NCI-H2081 (cell line): ENCODE measurements at places on chromosomes 7 and 10.

- DNase-seq = no peak
Measured at GRCh38 chr7:134280508-134280907, 36.2 kb downstream of the SLC35B4 start.

DNA sequence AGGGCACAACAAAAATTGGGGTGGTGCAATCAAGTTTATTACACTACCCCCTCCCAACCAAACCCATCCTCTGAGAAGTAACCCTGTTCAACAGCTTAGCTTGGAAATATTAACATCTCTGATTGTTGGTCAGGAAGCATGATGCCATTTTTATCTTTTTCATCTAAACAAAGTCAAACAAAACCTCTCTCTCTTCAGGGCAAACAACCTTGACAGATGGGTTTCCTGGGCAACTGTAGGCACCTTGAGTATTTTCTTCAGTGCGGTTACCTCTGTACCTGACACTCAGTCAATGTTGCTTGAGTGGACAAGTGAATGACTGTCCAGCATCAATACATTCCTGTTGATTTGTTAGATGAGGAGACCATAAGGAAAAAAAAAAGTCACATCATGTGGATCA, 183.6 kb downstream of the NRP1 start:
- DNase-seq = no peak

DNA sequence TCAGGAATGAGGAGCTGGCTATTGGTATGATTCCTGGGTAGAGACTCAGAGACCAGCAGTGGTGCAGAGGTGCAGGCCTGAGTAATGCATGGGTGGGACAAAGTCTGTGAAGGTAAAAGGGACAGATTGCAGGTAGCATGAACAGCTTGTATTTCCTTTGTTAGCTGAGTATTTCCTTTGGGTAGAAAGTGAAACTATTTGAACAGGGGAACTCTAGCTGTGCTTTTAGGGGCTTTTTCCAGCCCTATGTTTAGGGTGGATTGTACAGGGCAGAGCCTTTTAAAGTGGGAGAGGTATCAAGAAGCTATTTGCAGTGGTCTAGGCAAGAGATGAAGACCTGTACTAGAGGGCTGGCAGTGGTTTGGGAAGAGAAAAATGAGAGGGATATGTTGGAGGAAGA, 739.9 kb downstream of the REEP3 start:
- no peak for DNase-seq

DNA sequence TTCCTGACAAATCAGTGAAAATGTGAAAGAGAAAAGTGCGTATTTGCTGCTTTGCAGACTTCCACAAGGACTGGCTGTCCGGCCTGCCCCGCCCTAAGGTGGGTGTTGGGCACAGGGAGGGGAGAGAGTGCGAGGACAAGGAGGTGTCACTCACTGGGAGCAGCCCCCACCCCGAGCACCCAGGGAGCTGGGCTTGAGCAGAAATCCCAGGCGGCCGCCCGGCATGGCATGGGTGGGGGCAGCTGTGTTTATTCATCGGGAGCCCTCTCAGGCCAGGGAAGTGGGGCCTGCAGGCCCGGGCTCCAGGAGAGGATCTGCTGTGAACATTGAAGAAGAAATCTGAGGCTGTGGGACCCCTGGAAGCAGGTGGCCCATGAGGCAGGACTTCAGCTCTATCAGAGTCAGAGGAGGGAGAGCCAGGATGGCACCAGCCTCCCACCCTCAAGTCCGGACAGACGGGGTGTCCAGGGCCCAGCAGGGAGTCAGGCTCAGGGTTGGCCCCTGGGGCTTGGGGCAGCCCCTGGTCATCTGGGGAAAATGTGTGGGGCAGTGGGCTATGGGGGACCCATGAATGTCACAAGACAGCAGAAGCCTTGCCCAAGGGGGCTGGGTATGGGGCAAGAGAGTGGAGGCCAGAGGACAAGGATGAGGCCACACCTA, 164.4 kb upstream of the PPP2R2D start:
- no peak for DNase-seq

GRCh38 chr10:110829721-110830410, 41.9 kb upstream of the PDCD4 start:
- DNase-seq = no peak

- no peak for DNase-seq
Measured at GRCh38 chr10:61606959-61607907, 55.5 kb upstream of the CABCOCO1 start.

DNA sequence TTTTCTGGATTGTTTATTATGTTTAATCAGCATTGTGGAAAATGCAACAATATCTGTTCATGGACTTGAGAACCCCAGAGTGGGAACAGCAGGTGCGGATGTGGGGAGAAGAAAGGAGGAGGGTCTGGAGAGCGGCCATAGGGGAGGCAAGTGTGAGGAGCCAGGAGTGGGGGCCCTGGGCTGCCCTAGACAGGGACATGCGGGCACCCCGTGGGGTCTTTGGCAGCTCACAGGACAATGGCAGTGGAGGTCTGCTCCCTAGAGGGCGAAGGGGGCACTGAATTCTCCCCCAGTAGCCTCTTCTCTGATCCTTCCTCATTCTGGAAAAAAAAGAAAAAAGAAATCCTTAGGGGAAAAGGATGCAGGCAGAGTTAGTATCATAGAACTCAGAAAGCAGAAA, 8.9 kb downstream of the TMEM176B start:
- DNase-seq = no peak

DNA sequence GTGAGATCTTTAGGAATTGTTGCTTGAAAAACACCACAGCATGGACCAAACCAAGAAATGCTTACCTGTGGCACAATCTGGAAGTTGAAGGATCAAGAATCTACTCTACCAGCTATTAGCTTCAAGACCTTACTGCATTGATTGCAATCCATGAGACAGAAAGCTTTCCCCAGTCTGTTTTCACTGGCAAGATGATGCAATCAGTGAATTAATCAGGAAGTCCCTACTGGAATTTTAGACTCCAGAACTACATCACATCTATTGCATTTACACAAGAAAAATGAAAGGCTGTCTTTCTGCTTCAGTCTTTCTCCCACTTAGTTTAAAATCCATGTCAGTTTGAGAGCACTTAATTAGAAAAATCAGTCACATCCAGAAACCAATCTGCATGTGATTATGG, 191.7 kb downstream of the TFEC start:
- DNase-seq = no peak

- no peak for DNase-seq
Measured at GRCh38 chr7:2936301-2936700, 92.2 kb upstream of the GNA12 start.

DNA sequence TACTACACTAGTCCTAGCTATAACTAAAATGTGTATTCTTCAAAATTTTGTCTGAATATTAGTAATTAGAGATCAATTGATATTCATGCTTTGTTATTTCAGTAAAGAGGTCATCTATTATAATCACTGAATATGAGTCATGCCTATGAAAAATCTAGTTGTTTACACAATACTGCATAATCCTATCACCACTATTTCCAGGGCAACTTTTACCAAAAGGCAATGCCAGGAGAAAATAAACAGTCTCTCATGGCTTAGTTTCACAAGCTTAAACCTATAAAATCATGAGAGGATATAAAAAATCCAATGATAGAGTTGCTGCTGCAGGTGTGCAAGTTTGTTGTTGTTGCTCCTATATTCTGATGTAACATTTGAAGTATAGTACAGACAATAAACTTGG, 149.9 kb upstream of the COL1A2 start:
- DNase-seq = no peak

GRCh38 chr7:92835851-92836488, 403 bp downstream of the CDK6 start:
- no peak for DNase-seq

DNA sequence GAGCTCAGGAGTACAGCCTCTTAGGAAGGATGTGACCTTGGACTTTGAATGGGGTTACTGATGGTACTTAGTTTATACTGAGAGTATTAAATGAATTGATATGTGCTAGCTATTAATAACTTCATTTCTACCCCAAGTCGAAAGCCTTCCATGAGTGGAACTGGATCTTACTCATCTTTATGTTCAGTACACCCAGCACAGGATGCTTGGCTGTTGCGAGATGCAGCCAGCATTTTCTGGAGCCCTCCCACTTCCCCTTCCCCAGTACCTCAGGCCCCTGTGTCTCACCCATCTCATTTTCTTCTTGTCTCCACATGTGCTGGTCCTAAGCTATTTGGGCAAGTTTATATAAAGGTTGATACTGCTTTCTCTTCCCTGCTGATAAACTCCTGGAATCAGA, 7.2 kb downstream of the UPP1 start:
- no peak for DNase-seq

DNA sequence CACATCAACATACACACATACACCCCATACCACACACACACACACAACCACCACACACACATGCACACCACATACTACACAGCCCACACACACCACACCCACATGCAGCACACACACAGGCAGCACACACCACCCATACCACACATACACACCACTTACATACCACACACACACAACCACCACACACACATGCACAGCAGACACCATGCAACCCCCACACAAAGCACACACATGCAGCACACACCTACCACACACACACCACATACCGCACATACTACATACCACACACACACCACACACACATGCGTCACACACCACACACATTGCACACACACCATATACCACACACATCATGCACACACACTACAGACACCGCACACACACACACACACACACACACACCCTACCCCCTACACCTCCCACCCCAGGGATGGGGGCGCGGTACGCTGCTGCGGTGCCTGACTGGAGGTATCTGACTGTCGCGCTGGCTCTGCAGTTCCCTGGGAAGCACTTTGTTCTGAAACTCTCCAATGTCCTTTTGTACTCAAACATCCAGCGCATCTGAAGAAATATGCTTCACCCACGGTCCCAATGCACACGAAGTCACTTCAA, 5.4 kb upstream of the TRPV6 start:
- DNase-seq = no peak

GRCh38 chr10:89684604-89685003, 16.8 kb upstream of the KIF20B start:
- DNase-seq = no peak

DNA sequence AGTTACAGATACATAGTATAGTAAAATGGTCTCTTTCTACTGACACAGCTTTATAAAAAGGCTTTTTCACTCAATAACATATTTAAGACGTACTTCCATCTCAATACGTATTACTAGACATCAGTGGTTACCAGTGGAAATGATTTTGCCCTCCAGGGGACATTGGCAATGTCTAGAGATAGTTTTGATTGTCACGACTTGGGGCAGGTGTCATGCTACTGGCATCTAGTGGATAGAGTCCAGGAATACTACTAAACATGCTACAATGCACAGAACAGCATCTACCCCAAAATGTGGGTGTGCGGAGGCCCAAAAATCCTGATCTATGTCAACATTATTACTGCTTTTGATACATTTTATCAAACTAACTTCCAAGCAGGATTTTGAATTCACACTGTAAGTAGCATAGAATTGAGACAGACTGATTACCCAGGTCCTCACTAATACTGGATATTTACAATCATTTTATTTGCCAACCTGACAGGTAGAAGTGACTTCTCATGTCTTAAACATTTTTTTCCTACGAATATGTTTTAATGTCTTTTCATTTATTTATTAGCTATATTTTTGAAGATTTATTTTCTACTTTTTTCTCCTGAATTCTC, 53.8 kb downstream of the HGF start:
- DNase-seq = peak; percentile 51

DNA sequence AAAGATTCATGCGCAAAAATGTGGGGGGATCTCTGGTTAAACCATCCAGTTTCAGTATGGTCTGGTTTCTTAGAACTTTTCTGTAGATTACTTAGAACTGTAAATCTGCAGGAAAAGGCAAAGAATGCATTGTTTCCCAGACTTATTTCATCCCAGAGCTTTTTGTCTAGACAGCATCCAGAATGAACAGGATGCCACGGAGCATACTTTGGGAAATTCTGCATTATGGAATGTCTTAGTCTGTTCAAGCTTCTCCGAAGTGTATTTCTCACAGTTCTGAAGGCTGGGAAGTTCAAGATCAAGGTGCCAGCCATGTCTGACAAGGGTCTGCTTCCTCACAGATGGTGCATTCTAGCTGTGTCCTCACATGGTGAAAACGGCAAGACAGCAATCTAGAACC, 136.3 kb downstream of the INHBA start:
- DNase-seq = no peak

- no peak for DNase-seq
Measured at GRCh38 chr7:2564970-2565540, 6.3 kb downstream of the IQCE start.

- DNase-seq = no peak
Measured at GRCh38 chr10:127193125-127193524, 3.3 kb downstream of the INSYN2A start.

DNA sequence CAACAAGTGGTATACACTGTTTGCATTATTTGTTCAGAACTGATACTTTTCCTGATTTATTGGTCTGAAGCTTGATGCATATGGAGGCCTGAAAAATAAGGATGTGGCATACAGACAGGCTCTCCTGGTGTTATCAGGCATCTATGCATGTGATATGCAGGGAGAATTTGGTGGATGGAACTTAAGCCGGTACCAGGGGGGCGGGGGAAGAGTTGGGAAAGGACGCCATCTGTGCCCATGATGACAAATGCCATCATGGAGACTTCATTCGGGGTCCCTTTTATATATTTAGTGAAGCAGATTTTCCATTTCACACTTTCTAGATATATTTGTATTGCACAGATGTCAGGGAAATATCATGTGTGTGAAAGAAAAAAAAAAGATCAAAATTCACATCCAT, 5.4 kb downstream of the HECW1 start:
- no peak for DNase-seq

DNA sequence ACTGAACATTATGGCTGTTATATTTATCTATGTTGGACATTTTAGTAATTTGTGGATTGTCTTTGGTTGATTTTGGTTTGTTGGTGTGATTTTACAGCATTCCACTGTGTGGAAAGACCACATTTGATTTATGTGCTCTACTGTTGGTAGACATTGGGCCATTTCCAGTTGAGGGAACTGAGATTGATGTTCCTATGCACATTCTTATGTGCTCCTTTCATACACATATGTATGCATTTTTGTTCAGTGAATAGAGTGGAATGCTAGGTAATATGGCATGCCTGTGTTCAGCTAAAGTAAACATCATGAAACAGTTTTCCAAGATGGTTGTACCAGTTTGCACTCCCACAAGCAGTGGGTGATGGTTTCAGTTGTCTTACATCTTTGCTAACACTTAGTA, 15.1 kb downstream of the CACNB2 start:
- no peak for DNase-seq

- DNase-seq = peak; percentile 14
Measured at GRCh38 chr10:14185316-14186045, 145.2 kb downstream of the FRMD4A start.

- peak; percentile 72 for DNase-seq
Measured at GRCh38 chr7:98810153-98810802, 59.5 kb downstream of the TMEM130 start.
